ENCODE measurements at places on chromosomes 1 and 21. TPM values are rescaled to one million over a fixed set of nuclear protein-coding genes. Genes with fewer than 3 reads are reported as not detected.

GRCh38 chr1:54117815-54118563 lies 34.8 kb downstream of the CDCP2 start:
- H3K36me3 ChIP-seq, result no peaks in the 10 kb centered on the region
- no peak for DNase-seq
- no peak overlapping the region for H3K4me3 ChIP-seq
- H3K4me1 ChIP-seq, result peaks cover 15% of the 10 kb centered on the region
- H3K27me3 ChIP-seq, result peaks cover 14% of the 10 kb centered on the region

DNA sequence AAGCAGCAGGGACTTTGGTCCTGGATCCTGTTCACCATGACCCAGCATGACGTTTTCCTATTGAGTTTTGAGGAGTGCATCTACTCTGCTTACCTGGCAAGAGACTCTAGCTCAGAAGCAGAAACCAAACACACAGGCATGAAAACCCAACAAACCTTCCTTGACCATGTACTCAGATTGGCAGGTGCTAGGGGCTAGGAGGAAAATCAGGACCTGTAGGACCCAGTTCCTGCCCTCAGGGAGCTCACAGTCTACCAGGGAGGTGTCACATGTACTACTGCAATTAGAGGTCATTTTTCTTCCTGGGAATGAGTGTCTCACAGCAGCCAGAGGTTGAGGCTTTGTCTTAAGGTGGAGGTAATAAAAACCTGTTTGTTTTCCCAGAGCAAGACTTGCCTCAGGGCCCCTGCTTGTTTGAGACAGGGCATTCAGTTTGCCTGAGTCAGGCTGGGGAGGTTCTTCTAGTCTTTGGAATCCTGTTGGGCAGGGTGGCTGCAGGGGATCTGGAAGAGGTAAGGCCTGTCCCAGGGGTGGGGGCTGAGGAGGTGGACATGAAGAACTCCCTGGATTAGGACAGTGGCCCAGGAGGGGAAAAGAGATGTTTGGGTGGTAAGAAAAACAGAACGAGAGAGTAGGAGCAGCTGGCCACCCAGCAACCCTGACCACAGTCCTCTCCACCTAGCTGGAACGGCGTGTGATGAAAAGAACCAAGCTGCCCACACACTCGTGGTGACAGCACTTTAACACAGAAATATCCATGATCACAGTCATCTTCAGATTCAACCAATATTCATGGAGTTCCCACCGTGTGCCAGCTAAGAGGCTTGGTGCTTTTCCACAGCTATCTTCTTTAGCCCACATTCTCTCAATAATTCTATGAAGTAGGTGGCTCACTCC lies 30.8 kb downstream of the IER5 start:
- peak overlapping the region; percentile 83 for H3K27ac ChIP-seq
- H3K4me1 ChIP-seq, result peaks cover 26% of the 10 kb centered on the region
- H3K27me3 ChIP-seq, result no peaks in the 10 kb centered on the region
- no peak for DNase-seq
- no peak overlapping the region for H3K4me3 ChIP-seq

- H3K27me3 ChIP-seq, result no peaks in the 10 kb centered on the region
- peak overlapping the region; percentile 98 for H3K4me3 ChIP-seq
- H3K27ac ChIP-seq, result peak overlapping the region; percentile 98
- peaks cover 21% of the 10 kb centered on the region for H3K4me1 ChIP-seq
Observed at GRCh38 chr1:246565751-246566127, 322 bp downstream of the TFB2M start.

- no peak overlapping the region for H3K27ac ChIP-seq
- H3K4me3 ChIP-seq, result peak overlapping the region; percentile 61
- H3K27me3 ChIP-seq, result peaks cover 69% of the 10 kb centered on the region
- no peak for DNase-seq
- H3K36me3 ChIP-seq, result no peaks in the 10 kb centered on the region
Observed at GRCh38 chr1:200042552-200043335, 15.2 kb downstream of the NR5A2 start.

GRCh38 chr21:36615274-36615964 lies 83.5 kb upstream of the SIM2 start:
- H3K4me3 ChIP-seq, result no peak overlapping the region
- H3K4me1 ChIP-seq, result no peaks in the 10 kb centered on the region
- H3K27ac ChIP-seq, result no peak overlapping the region
- no peak for DNase-seq
- no peaks in the 10 kb centered on the region for H3K36me3 ChIP-seq

- no peak overlapping the region for H3K27ac ChIP-seq
- H3K36me3 ChIP-seq, result peaks cover 4% of the 10 kb centered on the region
- H3K27me3 ChIP-seq, result no peaks in the 10 kb centered on the region
- peaks cover 21% of the 10 kb centered on the region for H3K4me1 ChIP-seq
Observed at GRCh38 chr1:156065871-156066270, 4.9 kb downstream of the RAB25 start.

GRCh38 chr1:54506594-54506993 lies 41.4 kb upstream of the ACOT11 start:
- no peak overlapping the region for H3K4me3 ChIP-seq
- no peaks in the 10 kb centered on the region for H3K27me3 ChIP-seq
- no peak overlapping the region for H3K27ac ChIP-seq
- no peak for DNase-seq
- H3K36me3 ChIP-seq, result no peaks in the 10 kb centered on the region
- H3K4me1 ChIP-seq, result peaks cover 4% of the 10 kb centered on the region

DNA sequence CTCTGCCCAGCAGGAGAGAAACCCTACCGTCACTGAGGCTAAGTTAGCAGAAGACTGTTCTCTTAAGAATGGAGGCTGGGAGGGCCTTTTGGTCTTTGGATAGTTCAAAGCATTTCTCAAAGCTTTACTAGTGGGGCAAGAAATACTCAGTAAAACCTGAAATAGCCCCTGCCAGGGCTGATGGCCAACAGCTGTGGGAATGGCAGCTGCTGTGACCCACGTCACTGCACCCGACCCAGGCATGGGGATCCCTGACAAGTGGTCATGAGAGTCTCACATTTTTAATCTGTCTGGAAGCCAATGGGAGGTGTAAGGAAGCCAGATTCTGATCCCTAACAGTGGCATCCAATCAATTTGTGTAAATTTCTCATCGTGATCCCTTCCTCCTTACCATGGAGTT lies 44.5 kb upstream of the ENAH start:
- no peak overlapping the region for H3K27ac ChIP-seq
- no peak overlapping the region for H3K4me3 ChIP-seq
- peaks cover 20% of the 10 kb centered on the region for H3K4me1 ChIP-seq
- no peaks in the 10 kb centered on the region for H3K27me3 ChIP-seq

DNA sequence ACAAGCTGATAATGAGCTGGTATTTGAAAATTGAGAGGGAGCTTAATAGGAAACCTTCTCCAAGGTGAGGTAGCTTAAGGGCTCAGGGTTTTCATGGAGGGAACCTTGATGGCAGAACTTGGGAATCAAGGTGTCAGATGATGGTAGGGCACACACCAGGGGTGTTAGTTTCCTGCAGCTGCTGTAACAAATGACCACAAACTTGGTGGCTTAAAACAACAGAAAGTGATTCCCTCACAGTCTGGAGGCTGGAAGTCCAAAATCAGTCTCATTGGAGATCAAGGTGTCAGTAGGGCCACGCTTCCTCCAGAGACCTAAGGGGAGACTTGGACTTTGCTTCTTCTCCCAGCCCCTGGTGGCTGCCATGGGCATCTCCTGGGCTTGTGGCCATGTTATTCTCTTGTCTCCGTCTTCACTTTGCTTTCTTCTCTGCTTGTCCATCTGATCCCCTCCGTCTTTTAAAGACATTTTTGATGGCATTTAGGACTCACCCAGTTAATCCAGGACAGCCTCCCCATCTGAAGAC lies 45.5 kb downstream of the HUNK start:
- peaks cover 19% of the 10 kb centered on the region for H3K36me3 ChIP-seq
- H3K4me3 ChIP-seq, result no peak overlapping the region
- DNase-seq, result no peak
- peak overlapping the region; percentile 35 for H3K27ac ChIP-seq
- no peaks in the 10 kb centered on the region for H3K27me3 ChIP-seq

DNA sequence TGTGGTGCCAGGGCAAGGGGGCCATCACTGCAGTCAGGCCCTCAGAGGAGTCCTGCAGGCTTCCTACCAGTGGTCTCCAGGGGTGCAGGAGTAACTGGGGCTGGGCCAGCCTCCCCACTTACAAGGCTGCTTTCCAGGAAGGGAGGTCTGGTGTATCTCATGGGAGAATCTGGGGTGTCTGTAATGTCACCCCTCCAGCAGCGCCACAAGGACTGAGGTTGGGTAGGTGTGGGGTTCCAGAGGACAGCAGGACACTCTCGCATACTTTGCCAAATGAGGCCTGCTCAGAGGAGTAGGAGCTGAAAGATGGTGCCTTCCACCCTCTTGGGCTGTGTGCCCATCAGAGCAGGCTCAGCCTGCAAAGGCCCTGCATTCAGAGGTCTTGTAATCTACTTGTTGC lies 46.9 kb downstream of the TNNT2 start:
- no peaks in the 10 kb centered on the region for H3K4me1 ChIP-seq
- H3K27me3 ChIP-seq, result peaks cover 14% of the 10 kb centered on the region
- no peak overlapping the region for H3K27ac ChIP-seq
- no peak overlapping the region for H3K4me3 ChIP-seq

- H3K4me1 ChIP-seq, result peaks cover 36% of the 10 kb centered on the region
- no peaks in the 10 kb centered on the region for H3K36me3 ChIP-seq
- peak overlapping the region; percentile 94 for H3K27ac ChIP-seq
- peak overlapping the region; percentile 92 for H3K4me3 ChIP-seq
- H3K27me3 ChIP-seq, result peaks cover 19% of the 10 kb centered on the region
Observed at GRCh38 chr1:154325583-154326545, 539 bp downstream of the ATP8B2 start.

DNA sequence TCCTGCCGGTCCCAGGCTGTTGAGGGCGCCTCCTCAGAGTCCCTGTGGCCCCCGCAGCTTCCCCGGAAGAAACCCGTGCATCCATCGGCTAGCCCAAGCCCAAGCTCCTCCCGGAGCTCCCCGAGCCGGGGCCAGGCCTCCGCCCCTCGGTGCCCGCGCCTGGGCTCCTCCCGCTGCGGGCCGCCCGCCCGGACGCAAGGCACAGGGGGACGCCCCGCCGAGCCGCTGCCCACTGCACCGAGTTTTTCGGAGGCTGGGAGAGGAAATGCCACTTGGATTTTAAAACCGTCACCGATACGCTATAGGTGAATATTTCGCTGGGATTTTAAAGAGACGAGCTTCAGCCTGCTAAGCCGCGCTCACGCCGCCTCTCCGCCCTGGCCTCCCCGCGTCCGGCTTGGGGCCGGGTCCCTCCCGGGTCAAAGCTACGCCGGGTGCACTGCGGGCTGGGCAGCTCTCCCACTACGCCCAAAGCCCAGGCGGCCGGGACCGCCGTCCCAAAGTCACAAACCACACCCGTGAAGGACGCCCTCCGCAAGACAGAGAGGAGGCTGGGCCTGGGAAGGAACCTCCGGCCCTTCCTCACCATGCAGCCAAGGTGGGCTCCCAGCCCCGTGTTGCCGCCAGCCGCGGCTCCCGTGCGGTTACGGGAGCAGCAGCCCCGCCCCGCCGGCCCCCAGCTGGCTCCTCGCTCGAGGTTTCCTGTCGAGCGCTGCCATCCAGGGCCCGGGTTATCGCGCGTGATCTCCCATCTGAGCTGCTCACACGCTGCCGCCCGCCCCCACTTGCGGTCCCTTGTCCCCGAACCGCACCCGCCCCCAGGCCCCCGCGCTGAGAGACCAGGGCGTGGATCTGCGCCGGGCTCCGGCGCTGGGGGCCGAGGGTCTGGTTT lies 63.2 kb downstream of the CD247 start:
- peaks cover 40% of the 10 kb centered on the region for H3K27me3 ChIP-seq
- no peak for DNase-seq
- no peak overlapping the region for H3K27ac ChIP-seq
- H3K4me1 ChIP-seq, result peaks cover 4% of the 10 kb centered on the region
- H3K4me3 ChIP-seq, result peak overlapping the region; percentile 68

The UTP25 gene
- 8.8 TPM for total RNA-seq

The ESRRG gene
- 12.7 TPM for total RNA-seq

DNA sequence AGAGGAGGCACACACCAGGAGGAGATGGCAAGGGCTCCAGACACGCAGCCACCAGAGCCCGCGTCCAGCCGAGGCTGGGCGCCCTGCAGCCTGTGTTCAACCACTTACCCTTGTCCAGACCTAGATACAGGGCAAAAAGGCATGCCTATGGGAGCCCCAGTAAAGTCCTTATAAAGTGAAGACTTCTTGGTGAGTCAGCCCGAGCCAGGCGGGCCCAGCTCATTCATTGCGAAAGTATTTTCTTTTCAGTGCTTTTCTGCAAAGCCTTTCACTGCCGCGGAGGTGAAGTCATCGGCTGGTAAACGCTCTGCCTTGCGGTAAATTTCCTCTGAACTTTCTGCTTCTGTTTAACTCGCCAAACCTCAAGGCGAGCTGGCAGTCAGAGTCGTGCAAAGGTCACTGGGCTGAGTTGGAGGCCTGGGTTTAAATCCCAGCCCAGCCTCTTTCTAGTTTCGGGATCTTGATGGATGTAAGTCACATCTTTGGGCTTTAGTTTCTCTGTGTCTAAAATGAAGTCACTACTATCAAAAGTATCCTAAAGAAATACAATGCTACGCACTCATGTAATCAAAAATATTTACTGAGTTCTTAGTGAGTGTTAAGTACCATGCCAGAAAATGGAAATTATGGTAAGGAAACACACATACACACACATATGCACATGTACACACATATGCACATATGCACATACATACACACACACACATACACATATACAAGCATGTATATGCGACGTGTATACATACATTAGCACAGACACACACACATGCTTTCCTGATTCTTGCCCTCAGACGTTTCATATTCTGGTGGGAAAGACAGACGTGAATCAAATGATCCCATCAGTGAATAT lies 54.7 kb upstream of the IFFO2 start:
- peaks cover 47% of the 10 kb centered on the region for H3K4me1 ChIP-seq
- peak overlapping the region; percentile 2 for H3K4me3 ChIP-seq
- no peaks in the 10 kb centered on the region for H3K36me3 ChIP-seq
- H3K27me3 ChIP-seq, result no peaks in the 10 kb centered on the region

The S100A7A gene
- total RNA-seq, result not detected

DNA sequence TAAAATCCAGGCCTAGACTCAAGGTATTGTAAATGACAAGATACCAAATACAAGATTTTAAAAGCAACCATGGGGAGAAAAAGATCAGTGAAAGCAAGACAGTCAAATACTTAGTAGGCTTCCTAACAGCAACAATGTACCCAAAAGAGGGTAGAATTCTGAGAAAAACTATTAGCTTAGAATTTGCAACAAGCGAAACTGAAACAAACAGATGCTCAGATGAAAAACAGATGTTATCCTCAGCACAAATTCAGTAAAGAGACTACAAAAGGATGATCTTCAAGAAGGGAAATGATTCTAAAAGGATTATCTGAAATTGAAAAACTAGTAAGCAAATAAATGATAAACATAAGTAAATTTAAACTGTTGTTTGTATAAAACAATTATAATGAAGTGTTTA lies 40.0 kb downstream of the PDC start:
- peaks cover 23% of the 10 kb centered on the region for H3K36me3 ChIP-seq
- no peaks in the 10 kb centered on the region for H3K4me1 ChIP-seq
- DNase-seq, result no peak
- H3K27me3 ChIP-seq, result no peaks in the 10 kb centered on the region
- H3K27ac ChIP-seq, result peak overlapping the region; percentile 55

DNA sequence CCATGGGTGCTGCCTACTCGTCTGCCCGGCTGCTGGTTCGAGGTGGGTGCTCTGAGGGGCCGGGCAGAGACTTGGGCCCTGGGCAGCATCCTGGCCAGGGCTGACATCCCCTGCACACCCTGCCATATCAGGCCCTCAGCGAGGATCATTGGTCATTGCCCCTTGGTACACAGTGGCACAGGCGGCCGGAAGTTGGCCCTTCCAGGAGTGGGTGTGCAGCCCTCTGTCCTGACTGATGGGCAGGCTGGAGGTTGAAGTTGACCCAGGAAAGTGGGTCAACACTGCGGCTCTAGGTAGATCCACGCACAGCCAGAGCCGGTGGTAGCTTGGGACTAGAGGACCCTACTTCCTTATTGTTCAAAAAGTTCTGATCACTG lies 72.9 kb downstream of the TRIM11 start:
- no peaks in the 10 kb centered on the region for H3K4me1 ChIP-seq
- H3K36me3 ChIP-seq, result no peaks in the 10 kb centered on the region
- no peaks in the 10 kb centered on the region for H3K27me3 ChIP-seq
- no peak overlapping the region for H3K27ac ChIP-seq
